ENCODE measurements at places on chromosomes 1 and 21.

DNA sequence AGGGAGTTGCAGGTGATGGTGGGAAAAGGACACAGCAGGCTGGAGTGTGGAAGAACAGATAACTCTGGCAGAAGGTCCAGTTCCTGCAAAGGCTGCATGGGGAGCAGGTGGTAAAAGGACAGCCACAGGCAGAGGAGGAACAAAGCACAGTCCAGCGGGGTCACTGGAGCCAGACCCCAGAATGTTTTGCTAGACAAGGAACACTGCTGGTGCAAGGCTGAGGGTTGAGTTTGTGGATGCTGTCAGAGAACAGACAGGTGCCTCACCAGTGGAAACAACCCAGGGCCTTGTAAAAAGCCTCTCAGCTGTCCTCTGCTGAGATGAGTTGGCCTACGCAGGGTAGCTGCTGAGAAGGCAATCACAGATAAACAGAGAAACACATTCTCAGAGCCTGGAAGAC is 101.7 kb downstream of the SSBP3 start:
- DNase-seq, result no peak

DNA sequence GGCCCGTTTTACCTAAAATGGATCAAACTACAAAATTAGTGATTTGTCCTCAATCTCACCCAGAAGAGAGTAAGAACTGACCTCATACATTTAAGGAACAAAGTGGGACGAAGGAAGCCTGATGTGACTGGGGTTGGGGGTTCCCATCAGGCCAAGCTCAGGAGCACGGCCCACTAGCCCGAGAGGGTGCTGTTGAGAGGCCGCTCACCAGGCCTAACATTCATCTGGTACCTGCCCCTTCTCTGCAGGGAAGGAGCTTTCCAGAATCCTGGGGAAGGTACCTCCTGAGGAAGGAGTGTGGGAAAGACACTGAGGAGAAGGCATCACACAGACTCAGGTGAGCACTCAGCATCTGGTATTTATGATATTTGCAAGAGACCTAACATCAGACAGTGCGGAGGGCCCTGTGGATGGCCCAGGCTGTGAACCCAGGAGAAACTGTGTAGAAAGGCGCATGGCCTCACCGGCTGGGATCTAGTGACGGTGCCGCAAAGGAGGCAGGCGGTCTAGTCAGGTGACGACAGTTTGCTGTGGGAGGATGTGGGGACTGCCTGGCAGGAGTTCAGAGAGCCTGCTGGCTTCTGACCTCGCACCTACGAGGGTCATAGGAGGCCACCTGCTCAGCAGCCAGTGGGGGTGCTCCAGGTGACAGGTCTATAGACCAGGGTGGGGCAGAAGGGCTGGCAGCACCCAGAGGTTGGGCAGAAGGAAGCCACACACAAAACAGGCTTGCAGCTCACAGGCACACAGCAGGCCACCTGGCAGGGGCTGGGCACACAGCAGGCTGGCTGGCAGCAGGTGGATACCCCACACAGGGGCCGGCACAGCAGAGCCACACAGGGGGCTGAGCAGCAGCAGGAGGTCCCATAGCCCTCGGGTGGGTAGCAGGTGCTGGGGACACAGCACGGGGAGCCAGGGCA is 543 bp downstream of the KRTAP12-4 start:
- no peak for DNase-seq

DNA sequence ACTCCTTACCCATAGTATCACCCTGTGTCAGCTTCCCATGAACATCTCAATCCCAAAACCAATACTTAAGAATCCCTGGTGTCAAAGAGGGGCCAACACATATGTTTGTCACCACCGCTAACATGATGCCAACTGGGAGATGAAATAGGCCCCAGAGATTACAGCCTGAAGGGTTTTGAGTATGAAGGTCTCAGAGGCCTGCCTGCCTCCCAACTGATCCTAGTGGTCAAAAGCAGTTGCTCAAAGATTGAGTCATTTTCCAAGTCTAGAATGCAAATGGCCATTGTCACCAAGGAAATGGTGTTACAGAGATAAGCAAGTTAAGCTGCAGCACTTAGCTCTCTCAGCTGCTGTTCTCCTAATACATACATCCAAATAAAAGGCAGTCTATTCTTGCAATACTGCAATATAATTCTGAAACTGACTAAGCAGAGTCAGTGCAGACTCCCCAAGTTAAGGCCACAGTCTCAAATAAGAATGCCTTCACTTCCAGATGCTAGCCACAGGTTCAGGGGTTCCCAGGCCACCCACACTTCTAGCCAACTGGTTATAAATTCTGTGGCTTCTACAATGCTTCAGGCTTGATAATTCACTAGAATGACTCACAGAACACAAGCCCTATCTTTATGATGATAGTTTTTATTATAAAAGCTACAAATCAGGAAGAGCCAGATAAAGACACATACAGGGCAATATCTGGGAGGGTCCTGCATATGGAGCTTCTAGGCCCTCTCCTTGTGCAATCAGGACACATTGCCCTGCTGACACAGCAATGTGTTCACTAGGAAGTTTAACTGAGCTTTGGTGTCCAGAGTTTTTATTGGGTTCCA is 18.7 kb downstream of the DUSP10 start:
- peak; percentile 57 for DNase-seq

- peak; percentile 60 for DNase-seq
Measured at GRCh38 chr21:32770871-32771523, 558 bp downstream of the PAXBP1 start.

DNA sequence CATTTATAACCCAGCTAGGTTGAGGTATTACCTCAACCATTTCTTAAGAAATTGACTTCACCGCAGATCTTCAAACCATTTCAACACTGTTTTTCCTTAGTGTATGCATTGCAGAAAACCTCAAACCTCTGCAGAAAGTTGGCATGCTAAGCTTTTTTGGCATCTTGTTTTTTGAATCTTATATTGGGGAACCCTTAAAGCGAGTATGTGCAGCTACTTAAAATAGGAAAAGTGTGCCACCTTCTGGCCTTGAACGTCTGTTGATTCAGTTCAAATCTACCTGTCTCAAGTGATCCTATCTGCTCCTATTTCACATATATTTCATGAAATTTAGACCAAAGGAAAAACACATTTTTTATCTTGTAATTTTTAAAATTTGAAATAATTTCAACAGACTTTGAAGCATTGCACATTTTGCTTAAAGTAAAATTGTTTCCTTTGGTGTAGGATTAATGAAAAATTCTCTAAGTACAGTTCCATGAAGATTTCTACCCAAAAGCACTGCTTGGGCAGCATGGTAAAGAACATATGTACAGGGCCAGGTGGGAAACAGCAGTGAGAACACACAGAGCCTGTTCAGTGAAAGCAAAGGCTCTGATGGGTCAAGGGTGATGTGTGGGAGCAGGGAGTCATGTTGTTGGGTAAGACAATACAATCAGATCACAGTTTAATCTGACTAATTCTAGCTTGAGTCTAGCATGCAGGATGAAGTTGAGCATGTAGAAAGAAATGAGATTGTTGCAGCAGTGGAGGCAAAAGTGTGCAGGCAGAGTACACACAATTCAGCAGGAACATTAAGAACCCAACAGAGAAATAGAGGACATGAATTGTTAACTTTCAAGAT is 17.2 kb downstream of the HENMT1 start:
- DNase-seq, result peak; percentile 80

DNA sequence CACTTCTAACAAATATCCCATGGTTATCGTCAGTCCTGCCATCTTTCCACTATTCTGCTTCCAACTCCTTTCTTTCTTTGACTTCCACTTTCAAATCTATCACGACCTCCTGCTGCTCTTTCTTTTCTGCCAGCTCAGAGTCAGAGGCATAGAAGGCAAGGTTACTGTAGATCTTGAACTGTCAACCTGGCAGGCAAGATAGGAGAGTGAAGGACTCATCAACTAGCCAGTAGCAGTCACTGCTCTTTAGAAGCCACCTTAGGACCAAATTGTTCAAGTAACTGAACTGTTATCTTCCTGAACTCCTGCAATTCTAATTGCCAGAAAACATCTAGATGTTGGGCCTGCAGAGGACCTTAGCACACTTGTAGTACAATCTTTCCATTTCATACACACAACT is 13.1 kb upstream of the FCER1A start:
- no peak for DNase-seq

DNA sequence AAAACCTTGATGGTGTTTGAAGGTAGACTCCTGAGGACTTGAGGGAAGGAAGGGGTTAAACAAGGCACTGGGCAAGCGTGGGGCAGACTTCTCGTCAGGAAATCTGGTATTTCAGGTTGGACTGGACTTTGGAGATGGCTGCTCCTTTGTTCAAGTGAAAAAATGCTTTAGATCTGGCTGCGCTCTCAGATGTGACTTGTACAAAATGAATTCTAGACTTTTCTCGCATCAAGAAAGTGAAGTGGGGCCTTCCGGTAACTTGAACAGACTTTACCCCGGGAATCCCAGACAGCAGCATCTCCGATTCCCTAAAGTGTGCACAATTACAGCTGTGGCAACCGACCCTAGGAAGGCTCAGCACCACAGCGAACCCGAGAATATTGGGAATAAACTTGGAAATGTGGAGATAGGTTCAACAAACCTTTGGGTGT is 44.3 kb upstream of the ERRFI1 start:
- no peak for DNase-seq

GRCh38 chr21:45266518-45267389 is 20.9 kb downstream of the POFUT2 start:
- peak; percentile 30 for DNase-seq

Measured in astrocyte of the spinal cord (primary cell).